Activated T-helper 1 cell treated with anti-CD3 and anti-CD28 coated beads, Interleukin-12 subunit alpha, Interleukin-12 subunit beta, Interleukin-2, Interleukin-4 antibody, amounts not matched to agents 30 ng/mL and 10 ng/mL and 1 ng/mL, durations not matched to agents 14 hours and 24 hours and 36 hours (primary cell): ENCODE measurements at places on chromosomes 13 and 19. TPM values are rescaled to one million over a fixed set of nuclear protein-coding genes. Genes with fewer than 3 reads are reported as not detected.

The ZNF506 gene
- total RNA-seq, result 13.5 and 15.7 TPM in 2 replicates

The TNFSF11 gene
- total RNA-seq, result 1.2 and 1.6 TPM in 2 replicates

The ZNF536 gene
- total RNA-seq, result not detected in 2 replicates

The CEACAM8 gene
- total RNA-seq, result not detected in 2 replicates

The C19orf73 gene
- total RNA-seq, result 2.6 and 2.9 TPM in 2 replicates

The ATP12A gene
- 0.16 and 0.20 TPM in 2 replicates for total RNA-seq

The TMEM145 gene
- total RNA-seq, result 0.56 and 2.1 TPM in 2 replicates
